ENCODE measurements at places on chromosomes 3 and 15.
A peak's percentile ranks its signal among the peaks of the same experiment; 100 is the strongest.

DNA sequence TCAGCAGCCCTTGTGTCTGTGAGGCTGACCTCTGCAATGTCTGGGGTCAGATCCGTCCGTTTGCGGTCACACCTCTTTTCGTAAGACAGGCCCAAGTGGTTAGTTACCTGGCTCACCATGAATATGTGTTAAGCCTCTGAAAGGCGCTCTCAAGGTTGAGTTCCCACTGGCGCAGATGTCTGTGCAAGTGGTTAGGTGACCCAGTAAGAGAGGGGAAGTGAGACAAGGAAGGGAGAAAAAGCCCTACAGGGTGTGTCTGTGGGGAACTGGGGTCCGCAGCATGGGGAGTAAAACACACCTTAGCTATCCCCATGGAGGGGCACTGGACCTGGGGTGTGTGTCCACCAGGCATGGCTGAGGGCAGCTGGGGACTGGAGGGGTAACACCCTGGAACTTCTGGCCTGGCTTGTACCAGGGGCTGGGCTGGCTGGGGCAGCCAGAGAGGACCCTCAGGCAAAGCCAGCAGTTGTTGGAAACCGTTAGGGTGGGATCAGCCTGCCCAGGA is 391.6 kb upstream of the PROK2 start:
- DNase-seq, result no peak

DNA sequence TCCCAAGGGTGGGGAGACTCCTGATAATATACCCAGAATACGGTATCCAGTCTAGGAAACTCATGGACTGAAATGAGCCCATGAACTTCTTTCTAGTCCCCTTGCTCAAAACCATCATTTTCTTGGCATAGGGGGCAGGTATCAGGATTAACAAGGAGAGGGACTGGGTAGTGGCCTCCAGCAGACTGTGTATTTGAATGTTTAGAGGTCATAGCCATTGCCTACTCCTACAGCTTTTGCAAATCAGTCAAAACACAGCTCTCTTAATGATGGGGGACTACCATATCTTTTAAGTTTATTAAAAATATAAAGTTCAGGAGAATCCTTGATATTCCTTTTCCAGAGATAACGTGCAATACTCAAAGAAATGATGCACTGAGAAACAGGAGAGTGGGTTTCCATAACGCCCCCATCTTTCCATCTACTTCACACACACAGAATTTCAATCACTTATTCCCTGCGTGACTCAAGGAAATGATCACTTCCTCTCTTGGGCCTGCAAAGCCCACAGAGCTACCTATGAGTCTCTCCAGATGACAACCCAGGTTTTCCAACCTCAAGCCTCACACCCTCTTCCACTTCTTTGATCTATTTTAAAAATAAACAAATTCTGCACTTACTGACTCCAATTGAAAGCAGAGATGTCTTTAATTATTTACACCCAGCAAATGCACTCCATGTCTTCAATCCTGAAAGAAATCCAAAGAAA is 584.0 kb upstream of the LMCD1 start:
- DNase-seq, result no peak

GRCh38 chr3:52679811-52680210 is 5.9 kb downstream of the PBRM1 start:
- no peak for DNase-seq

DNA sequence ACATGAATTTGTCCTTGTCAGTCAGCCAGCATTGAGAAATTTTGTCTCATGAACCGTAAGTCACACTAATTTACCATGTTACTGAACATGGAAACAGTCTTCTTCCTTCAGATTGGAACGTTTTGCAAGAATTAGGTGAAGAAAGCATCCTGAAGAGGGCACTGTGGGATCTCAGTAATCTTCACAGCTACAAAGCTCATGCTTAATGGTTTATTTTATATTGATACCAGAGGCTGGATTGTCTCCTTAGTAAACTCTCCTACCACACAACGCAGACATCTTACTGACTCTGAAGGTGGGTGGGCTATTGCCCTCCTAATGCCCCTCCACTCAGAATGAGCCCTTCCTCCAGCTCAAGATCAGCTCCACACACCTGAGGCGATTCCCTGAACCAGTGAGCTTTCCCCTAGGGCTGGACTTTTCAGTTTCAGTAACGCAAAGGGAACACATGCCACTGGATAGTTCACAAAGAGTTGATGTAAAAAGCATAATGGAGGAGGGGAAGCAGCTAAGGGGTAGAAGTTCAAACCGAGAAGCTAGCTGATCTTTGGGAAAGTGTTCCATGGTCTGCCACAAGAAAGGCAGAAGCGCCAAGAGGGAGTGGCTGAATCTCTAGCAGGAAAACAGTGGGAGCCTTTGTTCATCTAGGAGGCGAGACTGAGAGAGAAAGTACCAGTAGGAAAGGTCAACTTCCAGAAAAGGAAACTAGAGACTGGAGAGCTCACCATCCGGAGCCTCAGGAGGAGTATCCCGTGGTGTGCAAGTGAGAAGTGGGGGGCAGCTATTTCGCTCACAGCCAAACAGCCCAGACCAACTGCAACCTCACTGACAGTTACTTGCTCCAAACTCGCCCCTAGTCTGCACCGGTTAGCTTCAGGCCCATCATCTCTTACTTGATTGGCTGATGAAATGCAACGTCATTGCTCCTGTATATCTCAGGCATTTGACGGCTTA is at the start of gene SLC9C1:
TSS of gene SLC9C1 (minus strand) at position 849 of the 954 bp plus-strand sequence. CDS start 7,425 bp downstream, outside the sequence.
- peak; percentile 86 for DNase-seq

GRCh38 chr15:74036271-74037170 is 42.0 kb downstream of the PML start:
- DNase-seq, result peak; percentile 84

DNA sequence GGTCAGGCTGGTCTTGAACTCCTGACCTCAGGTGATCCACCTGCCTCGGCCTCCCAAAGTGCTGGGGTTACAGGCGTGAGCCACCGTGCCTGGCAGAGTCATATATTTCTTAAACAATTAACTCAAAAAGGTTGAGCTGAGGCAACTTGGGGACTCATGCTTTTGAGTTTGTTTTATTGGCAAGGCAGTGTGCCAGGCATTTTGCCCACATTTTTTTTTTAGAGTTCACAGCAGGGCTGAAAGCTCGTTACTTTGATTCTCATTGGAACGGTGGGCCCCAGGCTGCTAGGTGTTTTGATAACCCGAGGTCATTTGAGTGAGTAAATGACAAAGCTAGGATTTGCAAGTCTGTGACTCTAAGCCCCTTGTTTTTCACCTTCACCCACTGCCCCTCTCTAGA is 76.2 kb downstream of the CCK start:
- DNase-seq, result no peak

GRCh38 chr15:91196768-91197167 is 96.7 kb downstream of the SV2B start:
- no peak for DNase-seq

GRCh38 chr15:67897646-67898339 is 57.9 kb upstream of the RNU6-1 start:
- DNase-seq, result no peak

DNA sequence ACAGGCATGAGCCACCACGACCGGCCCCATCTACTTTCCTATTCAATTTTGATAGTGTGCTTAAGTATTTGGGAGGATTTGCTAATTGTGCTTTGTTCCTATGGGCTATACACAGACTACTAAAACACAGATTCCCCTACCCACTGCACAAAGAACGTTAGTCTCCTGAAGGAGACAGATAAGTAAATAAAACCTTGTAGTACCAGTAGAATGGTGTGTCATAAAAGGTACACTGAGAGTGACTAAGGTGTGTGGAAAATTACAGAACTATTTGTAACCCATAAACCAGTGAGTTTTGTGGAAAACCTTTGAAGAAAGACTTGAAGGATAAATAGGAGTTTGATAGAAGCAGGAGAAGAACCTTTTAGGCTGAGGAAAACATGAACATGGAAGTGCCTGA is 158.2 kb downstream of the VPS8 start:
- no peak for DNase-seq

DNA sequence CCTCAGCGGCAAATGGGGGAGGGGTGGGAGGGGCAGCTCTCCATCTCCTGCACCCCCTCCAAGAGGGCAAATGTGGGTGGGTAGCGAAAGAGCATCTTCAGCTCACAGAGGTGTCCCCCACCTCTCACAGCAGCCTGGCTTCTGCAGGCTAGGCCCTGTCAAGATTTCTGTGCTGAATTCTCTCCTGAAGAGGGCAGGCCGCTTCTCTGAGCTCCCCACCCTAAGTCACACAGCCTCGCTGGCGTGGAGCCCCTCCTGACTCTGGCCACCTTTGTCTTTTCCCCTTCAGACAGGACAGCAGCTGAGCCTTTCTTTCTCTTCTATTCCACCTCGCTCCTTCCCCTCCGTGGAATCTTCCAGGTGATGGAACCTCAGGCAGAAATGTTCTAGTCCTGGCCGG is 26.3 kb upstream of the ADAMTS7 start:
- no peak for DNase-seq

DNA sequence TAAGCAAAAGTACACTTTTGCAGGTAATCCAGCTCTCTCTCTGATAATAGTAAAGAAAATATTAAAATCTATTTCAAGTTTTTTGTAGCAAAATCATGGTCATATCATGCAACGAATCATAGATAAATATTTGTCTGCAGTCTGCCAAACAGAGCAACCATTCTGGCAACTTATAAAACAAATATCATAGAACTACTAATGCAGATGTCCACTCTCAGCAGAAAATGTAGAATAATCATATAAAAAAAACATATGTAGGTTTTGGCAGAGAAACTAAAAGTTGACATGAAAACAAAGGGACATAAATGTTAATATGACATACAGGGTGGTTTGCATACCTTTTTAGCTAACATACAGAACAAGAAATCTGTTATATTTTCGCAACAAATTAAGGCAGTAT is 12.2 kb downstream of the TMCC1 start:
- DNase-seq, result no peak

DNA sequence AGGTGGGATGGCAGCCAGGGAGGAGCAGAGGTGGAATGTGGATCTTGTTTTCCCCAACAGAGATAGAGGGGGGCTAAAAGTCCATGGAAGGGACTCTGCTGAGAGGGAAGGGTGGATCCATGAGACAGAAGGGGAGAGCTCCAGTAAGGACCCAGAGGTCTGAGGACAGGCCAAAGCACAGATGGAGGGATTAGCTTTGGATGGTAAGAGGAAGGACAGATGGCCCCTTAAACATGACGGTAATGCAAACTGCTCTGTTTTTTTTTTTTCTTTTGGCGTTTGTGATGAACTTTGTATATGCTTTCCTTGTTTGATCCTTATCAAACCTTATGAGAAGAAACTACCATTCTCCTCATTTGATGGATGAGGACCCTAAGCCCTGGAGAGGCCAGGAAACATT is 96.2 kb downstream of the IGF1R start:
- DNase-seq, result no peak

DNA sequence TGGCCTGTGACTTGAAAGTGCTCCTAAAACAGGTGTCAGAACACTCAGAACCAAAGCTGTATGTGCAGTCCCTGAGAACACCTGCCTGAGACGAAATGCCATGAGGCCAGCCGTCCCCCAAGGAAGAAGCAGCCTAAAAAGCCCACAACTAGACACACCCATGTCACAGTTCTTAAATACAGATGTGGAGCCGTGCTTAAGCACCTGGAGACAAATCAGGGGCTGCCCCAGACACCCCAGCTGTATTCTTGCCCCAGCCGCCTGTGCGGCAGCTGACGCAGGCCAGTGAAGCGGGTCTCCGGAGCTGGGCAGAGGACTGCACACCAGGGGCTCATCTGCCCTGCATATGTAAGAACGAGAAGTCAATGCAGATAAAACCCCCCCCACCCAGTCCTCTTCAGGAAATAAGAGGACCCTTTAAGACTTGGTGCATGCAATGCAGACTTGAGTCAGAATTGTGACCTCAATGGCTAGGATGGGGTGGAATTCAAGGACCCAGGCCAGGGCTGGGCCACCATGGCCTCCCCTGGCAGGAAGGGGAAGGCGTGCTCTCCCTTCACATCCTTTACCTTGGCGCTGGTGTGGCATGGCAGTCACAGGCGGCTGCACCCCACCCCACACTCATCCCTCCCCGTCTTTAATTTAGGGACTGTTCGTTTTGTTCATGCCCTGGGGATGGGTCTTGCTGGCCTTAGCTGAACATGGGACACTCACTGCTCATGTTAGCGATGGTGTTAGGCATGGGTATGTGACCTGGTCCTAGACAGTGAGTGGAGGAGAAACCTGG is 27.7 kb upstream of the PLXNA1 start:
- DNase-seq, result no peak

DNA sequence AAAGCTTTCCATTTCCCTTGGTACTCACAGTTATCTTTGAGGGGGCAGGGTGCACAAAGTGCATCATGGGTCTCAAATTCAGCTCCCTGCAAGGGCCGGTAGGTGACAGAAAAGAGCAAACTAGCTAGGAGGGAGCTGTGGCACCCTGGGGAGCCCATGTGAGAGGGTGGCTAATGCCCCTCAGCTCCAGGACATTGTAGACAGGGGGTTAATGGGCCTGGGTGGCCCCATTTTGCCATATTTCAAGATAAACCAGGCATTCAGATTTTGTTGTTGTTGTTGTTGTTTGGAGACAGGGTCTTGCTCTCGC is 3.7 kb upstream of the SLC6A6 start:
- DNase-seq, result no peak

DNA sequence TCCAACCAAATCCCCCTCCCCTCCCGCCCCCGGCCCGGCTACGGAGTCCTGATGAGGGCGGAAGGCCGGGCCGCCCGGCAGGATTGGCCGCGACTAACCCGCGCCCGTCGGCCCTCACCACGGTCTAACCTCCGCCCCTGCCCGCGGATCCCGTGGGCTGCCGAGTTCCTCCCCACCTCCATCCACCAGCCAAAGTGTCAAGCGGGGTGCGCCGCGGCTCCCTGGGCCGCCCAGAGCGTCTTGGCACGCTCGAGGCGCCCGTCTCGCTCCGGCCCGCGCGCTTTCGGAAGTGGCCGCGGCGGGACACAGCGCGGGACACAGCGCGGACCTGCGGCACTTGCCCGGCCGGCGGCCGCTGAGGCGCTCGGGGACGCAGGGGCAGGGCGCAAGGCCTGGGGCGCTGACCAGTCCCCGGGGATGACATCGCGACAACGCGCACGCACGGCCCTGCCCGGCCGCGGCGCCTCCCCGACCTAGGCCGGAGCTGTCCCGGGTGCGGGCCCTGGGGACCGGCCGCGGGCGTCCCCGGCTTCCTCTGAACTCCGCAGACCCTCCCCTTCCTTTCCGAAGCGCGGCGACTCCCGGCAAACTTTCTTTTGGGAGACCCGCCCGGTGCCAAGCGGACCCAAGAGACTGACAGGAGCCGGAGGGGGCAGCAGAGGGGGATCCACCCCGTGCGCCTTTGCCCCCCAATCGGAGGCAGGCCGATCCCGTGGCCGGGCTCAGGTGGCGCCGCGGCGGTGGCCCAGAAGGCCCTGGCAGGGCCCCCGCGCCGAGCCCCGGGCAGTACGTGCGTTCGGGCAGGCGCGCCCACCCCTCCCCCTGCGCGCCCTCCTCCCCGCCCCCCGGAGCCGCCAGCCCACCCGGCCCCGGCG is 112.8 kb upstream of the ICE2 start:
- DNase-seq, result peak; percentile 70

DNA sequence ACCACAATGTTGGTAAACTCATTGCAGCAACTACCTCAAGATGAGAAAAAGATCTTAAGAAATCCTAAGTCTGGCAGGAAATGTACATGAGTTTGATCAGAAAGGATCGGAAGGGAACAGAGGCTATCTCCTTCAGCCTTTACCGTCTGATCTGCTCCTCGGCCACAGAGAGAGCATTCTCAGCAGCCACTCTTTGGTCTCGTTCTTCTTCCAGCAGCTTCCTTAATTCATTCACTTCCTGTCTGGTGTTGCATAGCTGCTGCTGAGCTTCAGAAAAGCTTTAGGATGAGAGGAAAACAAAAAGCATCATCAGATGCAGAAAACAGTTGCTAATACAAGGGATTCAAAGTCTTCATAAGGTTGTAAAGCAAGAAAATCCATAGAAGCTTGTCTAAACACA is 6.6 kb upstream of the HCLS1 start:
- DNase-seq, result no peak

Data from tongue (tissue), 3 donors.